ENCODE measurements at places on chromosomes 16 and 17. TPM values are rescaled to one million over a fixed set of nuclear protein-coding genes. Genes with fewer than 3 reads are reported as not detected.
A peak's percentile ranks its signal among the peaks of the same experiment; 100 is the strongest.

- no peak for DNase-seq
Observed at GRCh38 chr16:79777679-79778078, 177.1 kb upstream of the MAF start.

DNA sequence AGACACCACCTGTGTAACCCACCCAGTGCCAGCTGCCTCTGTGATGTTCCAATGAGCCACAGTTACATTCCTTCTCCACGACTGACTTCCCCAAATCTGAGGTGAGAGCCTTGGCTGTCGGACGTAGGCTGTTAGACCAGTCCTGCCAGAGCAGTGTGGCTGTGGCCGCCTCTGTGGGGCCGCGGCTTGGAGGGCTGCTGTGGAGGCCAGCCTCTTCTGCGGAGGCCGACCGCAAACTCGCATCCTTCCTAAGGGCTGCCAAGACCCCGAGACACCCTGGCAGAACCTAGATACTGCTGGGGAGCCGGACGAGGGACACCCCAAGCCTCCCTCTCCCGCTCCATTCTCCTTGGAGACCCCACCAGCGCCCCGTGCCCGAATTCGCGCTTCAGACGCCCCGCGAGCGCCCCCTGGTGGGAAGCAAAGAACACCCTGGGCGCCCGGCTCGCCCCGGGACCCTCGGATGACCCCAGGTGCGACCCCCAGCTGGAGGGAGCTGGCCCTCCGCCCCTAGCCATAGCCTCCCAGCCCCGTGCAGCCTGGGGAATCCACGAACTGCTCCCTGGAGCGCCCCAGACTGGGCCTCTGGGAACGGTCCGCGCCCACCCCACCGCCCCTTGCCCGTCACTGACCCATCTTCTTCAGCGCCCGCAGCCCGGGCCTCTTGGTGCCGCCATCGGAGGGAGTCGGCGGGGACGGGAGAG is 547 bp downstream of the PLCD3 start:
- DNase-seq = peak; percentile 59

GRCh38 chr17:36653374-36653773 is 52.0 kb downstream of the MRM1 start:
- DNase-seq = no peak

GRCh38 chr16:64242492-64242891 is 879.4 kb downstream of the CDH11 start:
- no peak for DNase-seq

GRCh38 chr16:30458561-30459394 is 13.1 kb upstream of the SEPHS2 start:
- DNase-seq = no peak

GRCh38 chr16:525520-526180 is 1.9 kb upstream of the CAPN15 start:
- DNase-seq = peak; percentile 88

- no peak for DNase-seq
Observed at GRCh38 chr16:84193480-84193879, 2.5 kb downstream of the ADAD2 start.

DNA sequence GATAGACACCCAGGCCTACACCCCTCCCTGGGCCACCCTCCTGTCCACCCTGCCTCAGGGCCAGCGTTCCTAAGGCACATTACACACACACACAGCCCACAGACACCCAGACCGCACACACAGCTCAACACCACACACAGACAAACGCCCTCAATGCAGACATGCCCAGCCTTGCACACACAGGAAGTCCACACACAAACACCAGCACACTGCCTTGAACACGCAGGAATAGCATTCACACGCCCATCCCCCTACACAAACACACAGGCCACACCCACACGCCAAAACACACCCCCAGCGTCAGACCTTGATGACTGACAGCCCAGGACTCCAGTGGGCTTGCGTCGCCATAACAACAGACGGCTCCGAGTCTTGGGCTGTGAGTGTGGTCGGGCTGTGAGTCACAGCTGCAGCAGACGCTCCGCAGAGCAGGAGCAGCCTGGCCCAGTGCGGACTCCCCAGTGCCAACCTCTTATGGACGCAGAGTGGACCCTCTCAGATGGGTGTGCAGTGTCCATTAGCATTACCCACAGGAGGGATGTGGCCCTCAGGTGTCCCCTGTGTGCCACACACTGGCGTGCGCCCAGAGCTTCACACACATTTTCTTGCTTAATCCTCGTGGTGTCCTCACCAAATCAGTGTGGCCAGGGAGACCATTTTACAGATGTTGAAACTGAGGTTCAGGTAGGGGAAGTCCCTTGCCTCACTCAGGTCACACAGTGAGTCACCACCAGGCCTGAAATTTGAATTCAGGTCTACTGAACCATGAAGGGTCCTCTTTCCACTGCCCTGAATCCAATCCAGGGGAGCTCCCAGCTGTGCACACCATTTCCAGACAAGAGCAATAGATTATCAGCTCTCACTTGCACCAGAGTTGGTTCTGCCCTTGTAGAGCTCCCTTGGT is 17.8 kb upstream of the RAI1 start:
- DNase-seq = peak; percentile 80

DNA sequence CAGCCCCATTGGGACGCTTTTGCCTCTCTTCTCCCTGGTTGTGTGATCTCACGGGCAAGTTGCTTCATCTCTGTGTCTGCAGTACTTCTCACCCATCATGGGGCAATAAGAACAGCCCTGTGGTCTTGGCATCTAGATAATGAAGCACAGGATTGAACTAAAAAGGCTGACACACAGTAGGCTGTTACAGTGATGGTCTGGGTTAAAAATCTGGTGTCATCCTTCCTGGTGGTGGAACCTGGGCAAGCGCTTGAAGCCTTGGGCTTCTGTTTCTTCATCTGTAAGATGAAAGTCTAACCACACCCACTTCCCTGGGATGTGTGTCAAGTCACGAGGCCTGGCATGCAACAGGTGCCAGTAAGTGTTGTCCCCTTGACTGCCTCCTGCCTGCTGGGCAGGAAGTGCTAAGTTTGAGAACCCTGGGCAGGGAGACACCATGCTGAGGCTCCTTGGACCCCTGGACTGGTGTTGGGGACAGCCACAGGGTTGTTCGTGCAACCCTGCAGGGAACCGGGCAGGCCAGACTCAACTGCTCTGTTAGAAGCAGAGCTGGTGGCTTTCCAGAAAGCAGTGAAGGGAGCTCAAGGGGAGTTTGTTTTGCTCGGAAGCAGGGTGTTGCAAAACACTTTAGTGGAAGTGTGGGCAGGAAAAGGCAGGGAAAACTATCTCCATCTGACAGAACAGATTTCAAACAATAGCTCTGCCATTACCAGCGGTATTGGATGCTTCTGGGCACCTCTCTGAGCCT is 5.9 kb upstream of the MAP2K3 start:
- DNase-seq = peak; percentile 38

- no peak for DNase-seq
Observed at GRCh38 chr16:69932228-69932627, 18.9 kb upstream of the CLEC18A start.

- DNase-seq = no peak
Observed at GRCh38 chr16:86556576-86556975, 1.5 kb upstream of the MTHFSD start.

GRCh38 chr16:82050506-82050905 is 15.5 kb downstream of the HSD17B2 start:
- DNase-seq = no peak

DNA sequence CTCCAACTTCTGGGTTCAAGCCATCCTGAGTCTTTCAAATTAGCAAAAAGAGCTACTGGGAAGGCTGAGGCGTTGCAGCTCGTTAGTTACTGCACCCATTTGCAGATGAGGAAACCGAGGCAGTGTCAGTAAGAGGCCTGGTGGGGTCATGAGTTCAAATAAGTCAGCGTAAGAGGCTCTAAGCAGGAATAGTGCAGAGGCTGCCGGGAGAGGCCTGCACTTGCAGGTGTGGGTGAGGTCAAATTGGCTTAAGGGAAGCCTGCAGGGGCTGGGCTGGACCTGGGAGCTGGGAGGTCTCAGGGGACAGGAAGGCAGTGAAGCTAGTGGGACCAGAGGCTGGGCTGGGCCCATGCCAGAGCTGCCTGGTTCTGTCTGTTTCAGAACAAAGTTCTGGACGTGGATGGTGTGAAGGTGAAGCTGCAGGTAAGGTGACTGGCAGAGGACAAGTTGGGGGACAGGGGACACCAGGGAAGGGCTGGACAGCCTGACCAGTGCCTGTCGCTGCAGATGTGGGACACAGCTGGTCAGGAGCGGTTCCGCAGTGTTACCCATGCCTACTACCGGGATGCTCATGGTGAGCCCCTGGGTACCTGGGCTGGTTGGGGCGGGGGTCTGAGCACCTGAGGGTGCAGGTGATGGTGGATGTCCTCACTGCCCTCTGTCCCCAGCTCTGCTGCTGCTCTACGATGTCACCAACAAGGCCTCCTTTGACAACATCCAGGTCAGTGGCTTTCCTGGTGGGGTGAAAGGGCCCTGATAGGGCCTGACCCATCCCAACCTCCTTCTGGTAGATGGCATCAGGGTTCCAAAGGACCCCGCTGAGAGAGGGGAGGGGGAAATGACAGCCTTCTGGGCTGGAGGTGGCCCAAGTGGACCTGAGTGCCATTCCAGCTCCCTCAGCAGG is 3.0 kb downstream of the RAB26 start:
- DNase-seq = no peak

DNA sequence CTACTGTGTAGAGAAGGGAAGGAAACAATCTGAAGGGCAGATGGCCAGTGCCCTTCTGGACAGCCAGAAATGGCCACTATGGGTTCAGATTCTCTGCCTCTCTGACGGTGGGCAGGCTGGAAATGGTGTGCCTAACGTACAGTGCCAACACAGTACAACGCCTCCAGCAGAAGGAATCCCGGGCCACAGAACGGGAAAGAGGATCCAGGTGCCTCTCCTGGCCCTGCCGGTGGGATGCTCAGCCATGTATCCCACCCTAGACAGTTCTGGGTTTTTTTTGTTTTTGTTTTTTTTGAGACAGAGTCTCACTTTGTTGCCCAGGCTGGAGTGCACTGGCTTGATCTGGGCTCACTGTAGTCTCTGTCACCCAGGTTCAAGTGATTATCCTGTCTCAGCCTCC is 71.5 kb downstream of the SLC5A11 start:
- no peak for DNase-seq

DNA sequence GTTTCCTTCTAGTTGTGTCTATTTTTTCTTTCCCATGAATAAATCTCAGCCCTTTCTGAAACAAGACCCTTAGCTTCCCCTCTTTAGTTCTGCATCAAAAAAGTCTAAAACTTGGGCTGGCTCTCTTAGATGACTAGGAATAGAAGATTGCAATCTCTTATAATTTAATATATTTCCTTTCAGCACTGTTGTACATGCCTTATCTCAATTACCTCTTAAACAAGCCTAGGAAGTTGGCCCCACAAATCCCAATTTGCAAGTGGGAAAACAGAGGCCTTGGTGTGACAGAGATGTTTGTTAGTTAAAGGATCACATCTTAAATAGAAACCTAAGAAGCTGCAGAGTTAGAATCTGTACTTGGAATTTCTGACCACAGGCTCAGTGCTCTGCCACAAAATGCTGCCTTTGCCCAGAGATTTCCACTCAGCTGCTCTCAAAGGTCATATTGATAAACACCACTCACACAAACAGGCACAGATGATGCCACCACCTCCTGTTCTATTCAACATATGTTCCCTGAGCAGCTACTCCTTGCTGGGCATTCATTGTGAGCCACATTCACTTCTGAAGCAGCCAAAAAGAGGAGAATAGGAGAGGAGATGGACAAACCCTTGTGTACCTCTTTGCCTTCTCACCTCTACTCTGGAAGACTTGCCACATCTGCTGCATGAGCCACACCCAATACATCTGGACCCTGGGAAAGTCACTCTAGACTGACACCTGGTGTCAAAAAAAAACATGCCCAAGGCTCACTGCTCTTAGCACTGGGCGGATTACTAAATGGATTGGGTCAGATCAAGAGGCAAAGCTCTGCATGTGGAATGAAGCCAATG is 5.5 kb downstream of the CCDC182 start:
- peak; percentile 75 for DNase-seq

DNA sequence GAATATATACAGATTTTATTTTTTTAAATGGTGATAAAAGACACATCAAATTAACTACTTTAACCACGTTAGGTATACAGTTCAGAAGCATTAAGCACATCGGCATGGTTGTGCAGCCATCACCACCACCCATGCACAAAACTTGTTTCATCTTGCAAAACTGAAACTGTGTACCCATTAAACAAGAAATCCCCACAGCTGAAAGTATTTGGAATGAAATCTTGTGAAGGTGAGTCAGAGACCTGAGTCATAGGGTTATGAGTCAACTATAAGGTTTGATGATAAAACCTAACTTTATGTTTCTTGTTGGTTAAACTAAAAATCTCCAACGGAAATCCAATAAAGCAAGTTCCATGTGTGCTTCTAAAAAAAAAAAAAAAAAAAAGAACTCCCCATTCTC is 561.6 kb upstream of the PSMD7 start:
- peak; percentile 75 for DNase-seq

DNA sequence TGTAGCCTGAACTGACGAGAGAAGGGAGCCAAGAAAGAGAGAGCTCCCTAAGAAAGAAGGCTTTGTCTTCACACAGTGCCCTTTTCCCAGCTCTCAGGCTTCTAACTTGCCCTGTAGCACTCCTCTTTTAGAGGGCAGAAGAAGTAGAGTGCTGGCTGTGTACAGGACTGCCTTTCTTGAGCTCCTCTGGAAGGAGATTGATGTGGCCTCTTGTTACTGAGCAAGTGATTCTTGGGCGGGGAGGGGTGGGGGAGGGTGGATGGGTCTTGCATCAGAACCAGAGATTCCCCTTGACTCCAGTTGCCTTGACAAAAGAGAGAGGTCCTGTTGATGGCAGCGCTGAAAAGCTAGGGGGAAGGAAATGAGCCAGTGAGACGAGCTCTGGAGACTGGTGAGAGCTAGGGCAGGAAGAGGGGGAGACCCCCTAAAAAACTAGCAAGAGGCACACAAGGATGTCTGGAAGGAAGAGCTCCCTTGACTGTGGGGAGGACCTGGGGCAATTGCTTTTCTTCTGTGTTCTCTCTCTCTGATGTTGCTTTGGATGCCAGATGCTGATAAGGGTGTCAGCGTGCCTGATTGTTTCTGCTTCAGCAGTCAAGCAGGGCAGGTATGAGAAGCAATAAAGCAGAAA is 18.4 kb downstream of the GPR179 start:
- DNase-seq = no peak

- DNase-seq = no peak
Observed at GRCh38 chr16:7422036-7422888, 89.6 kb downstream of the RBFOX1 start.

GRCh38 chr17:1228781-1229348 is 41.4 kb upstream of the BHLHA9 start:
- DNase-seq = no peak

The CENPV gene
- total RNA-seq = not detected

The SYT17 gene
- 11.8 TPM for total RNA-seq

The RAB37 gene
- 0.17 TPM for total RNA-seq

The CPNE7 gene
- total RNA-seq = 49.2 TPM

The TNFRSF13B gene
- total RNA-seq = not detected

The GJC1 gene
- 16.4 TPM for total RNA-seq

The ARHGAP23 gene
- 10.6 TPM for total RNA-seq
